Smooth muscle cell of the brain vasculature (primary cell): ENCODE measurements at places on chromosomes 4 and X.

DNA sequence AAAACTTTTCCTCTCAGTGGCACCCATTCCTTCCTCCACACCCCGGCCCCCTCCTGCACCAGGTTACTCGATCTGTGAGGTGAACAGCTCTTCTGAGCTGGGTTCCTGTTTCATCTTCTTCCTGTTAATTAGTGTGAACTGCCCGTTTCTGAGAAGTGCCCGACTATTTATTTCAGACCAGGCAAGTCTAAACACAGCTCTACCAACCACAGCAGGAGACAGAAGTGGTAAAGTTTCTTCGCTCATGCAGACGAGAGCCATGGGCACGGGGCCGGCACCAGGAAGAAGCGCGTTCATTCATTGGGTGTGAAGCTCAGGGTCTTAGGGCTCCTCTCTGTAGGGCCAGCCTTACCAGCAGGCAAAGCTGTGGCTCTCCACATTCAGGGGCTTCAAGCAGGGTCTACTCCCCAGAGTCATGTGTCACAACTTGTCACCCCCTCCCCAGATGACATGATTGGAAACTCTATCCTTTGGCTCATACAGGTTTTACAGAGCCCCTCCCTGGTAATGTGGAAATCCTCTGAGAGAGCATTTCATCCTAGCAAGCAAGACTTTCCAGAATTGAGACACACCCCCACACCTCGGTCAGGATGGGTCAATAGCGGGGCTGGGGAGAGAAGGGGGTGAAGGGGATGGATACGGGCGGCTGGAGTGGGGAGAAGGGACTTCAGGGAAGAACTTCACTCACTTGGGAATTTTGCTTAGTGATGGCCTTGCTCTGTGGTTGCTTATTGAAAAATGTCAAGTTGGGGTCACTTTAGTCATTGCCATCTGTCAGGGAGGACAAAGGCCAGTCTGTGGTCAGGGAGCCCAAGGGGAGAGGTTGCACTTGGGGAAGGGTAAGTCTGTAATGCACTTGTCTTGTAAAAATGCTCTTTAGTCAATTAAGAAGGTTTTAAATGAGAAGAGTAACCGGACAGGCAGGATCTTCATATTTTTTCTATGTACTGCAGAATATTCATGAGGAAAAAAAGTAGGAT is 121.6 kb upstream of the TRIM2 start:
- DNase-seq, result no peak

DNA sequence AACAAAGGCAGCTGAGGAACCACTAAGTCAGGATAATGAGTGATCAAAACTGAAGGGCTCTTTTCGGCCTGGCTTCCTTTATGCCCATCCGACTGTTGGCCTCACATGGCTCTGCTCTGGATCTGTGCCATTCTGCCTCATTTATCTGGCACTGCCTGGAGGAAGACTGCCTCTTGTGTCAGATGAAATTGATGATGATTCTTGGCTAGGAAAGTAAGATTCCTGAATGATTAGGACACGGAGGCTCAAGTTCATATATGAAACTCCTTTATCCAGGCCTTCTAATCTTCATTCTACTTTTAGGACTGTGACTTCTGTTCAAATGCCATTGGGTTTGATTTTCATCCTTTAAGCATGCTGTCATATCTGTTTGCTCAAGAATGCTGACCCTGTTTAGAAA is 475.4 kb upstream of the RPS6KA3 start:
- no peak for DNase-seq

DNA sequence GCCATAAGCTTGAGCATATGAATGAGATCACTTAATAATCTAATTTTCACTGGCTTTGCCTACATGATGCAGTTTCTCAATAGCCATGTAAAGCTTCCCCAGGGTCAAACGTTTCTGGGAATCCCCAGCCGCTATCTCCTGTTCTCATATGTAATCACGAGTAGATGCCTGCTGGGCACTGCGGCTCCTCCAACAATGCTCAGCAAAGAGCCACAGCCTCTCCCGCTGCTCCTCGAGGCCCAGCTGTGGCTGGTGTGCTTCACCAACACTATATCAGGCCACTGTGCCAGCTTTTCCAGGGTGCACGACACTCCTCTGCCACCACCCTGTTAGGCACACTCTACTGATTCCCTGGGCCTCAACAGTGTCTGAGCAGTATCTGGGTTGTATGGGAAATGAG is 78.3 kb upstream of the RASGEF1B start:
- no peak for DNase-seq

DNA sequence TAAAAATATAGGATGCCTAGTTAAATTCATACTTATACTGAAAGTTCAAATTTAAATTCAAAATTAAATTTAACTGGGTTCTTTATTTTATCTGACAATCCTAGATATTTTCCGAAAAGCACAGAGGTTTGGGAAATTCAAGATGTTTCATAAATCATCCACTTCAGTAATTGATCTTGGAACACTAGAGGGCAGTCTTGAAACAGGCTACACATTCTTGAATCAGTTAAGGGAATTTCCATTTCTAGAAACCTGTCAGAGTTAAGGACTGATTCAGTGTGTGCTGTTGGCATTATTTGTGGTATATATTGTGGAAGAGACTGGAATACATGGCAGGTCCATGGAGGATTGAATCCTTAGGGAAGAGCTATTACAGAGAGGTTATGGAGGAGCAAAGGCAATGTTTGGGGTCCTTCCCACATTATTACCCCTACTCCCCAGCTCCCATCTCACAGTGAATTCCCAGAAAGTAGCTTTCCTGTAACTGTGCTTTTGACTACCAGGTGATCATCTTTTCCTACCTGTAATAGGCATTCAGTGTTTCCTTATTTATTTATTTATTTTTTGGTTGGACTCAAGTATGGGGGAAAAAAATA is 92.9 kb downstream of the EGF start:
- peak; percentile 45 for DNase-seq

DNA sequence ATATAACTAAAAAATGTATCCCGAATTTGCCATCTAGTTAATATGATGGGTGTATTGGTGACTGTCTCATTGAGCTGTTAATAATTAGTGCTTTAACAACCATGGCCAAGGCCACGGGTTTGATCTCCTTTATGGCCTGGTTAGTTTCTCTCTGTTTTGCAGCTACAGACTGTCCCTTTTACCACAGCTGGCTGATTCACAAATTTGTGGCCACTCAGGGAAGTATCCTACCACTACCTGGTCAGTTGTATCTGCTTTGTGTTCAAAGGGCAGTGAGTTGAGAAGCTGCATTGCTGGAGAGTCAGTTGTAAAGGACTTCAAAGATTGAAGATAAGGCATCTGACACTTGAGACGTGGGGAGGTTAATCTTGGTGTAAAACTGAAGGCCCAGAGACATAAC is 219.1 kb upstream of the BMP3 start:
- no peak for DNase-seq

GRCh38 chr4:78756137-78756536 is 20.0 kb upstream of the BMP2K start:
- DNase-seq, result no peak
